ENCODE measurements at places on chromosomes 1 and 21. TPM values are rescaled to one million over a fixed set of nuclear protein-coding genes. Genes with fewer than 3 reads are reported as not detected.

DNA sequence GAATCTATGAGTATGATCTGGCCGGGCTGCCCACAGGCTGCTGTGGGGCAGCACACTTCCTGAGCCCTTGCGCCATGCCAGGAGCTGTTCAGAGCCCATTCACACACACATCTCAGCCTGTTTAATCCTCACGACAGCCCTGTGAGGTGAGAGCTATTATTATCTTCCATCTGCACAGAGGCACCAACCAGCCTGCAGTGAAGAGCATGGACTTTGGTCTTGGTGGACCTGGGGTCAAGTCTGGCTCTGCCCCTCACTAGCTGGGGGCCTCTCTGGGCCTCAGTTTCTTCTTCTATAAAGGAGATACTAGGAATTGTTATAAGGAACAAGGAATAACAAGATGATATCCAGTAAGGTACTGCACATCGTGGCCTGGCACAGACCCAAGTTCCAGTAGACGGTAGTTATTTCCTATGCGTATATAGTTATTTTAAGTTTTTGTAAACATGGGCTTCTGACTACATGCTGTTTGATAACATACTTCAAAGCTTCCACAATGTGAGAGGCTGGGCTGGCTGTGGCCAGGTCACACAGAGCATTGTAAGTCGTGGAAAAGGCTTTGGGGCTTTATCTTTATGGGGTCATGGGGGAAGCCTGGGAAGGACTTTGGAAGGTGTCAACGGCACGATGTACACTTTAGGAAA lies 3.4 kb upstream of the PADI2 start:
- H3K36me3 ChIP-seq = no peaks in the 10 kb centered on the region
- peaks cover 14% of the 10 kb centered on the region for H3K27me3 ChIP-seq
- peaks cover 11% of the 10 kb centered on the region for H3K4me1 ChIP-seq
- DNase-seq = no peak
- no peak overlapping the region for H3K4me3 ChIP-seq

DNA sequence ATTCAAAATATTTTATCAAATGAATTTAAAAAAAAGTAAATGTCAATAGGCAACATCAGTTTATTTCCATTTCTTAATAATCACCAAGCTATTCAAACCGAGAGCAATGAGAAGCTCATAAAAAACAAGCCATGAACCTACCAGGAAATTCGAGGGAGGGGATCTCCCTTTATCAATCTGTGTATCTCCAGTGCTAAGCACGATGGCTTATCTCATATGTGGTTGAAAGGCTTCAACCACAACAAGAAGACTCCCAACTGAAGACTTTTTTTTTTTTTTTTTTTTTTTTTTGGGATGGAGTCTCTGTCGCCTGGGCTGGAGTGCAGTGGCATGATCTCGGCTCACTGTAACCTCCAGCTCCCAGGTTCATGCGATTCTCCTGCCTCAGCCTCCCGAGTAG lies 833.3 kb downstream of the USP25 start:
- H3K27me3 ChIP-seq = no peaks in the 10 kb centered on the region
- DNase-seq = no peak
- no peak overlapping the region for H3K27ac ChIP-seq
- no peaks in the 10 kb centered on the region for H3K36me3 ChIP-seq
- H3K4me3 ChIP-seq = no peak overlapping the region

DNA sequence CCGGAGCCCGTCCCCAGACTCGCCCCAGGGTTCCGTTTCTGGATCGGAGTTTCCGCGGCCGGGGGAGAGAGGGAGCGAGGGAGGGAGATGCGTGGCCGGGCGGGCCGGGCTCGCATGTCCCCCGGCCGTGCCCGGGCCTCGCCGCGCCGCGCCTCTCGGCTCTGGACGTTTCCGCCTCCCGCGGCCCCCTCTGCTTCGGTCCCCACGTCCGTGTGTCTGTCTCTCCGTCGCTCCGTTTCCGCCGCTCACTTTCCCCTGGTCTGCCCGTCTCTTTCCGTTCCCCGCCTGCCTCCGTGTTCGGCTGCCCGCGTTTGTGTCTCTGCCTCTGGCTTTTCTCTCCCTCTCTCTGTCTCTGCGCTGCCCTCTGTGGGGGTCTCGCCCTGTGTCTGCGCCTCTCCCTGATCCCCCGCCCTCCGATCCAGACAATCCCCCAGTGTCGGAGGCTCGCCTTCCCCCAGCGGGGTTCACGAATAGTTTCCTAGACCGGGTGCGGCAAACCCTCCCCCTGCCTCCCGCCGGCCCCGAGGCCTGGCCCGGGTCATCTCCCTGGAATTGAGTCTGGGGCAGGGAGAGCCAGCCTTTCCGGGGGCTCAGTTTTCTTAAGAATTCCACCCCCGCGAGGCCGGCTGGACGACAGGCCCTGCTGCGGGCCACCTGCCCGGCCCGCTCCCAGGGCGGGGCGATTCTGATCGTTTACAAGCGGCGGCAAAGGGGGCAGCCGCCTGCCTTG lies 735 bp downstream of the NBL1 start:
- no peak overlapping the region for H3K27ac ChIP-seq
- DNase-seq = no peak
- H3K4me3 ChIP-seq = peak overlapping the region; percentile 58
- H3K27me3 ChIP-seq = peaks cover 44% of the 10 kb centered on the region
- no peaks in the 10 kb centered on the region for H3K36me3 ChIP-seq

VPS72 gene
- 121 TPM for total RNA-seq

Data from H1 (cell line).